Activated gamma-delta T cell treated with Interleukin-2 at 50 U/mL for 16 hours (primary cell): ENCODE measurements at places on chromosomes 11 and 22.

DNA sequence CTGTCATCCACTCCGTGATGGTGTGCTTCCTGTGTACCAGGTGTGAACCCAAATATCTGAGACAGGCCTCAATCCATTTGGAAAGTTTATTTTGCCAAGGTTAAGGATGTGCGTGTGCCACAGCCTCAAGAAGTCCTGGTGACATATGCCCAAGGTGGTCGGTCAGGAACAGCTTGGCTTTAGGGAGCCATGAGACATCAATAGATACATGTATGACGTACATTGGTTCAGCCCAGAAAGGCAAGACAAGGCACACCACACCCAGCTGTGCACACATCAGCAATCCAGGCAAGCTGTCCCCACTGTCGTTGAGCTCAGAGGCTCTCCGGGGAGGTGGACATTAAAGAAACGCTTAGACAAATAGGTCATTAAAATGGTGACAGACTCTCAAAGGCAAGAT lies 56.8 kb upstream of the SHANK2 start:
- no peak for DNase-seq

DNA sequence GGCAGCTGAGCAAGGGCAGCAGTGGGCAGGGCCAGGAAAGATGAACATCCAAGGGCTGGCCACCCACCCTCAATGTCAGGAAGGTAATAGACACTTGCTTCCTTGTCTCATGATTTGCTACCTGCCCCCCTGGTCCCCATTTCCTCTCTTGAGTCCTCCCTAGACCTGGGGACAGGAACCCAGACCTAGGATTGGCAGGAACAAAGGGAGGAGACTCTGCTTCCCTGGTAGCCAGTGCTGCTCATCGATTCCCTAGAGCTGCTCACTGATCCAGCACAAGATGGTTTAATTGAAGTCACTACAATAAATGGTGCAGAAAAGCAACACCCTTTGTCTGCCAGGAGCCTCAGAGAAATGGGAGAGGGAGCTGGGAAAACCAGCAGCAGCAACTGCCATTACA lies 67.8 kb upstream of the CHST1 start:
- no peak for DNase-seq

DNA sequence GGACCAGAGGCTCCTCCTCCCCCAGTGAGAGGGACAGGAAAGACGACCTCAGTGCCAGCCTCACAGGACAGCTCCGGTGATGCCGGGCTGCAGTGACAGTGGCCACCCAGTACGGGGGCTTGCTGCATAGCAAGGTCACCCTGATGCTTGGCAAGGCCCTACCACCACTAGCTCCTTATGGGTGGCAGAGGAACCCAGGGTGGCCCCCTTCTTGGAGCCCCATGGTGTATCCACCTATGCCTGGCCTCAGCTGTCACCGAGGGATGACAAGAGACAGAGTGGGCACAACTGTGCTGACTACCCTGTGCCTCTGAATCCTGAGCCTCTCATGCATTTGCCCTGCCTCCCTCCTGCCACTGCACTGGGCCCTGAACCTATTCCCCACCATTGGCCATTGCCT lies 809.2 kb downstream of the TBC1D22A start:
- no peak for DNase-seq

GRCh38 chr11:3345736-3346135 lies 33.2 kb downstream of the ZNF195 start:
- DNase-seq, result no peak

DNA sequence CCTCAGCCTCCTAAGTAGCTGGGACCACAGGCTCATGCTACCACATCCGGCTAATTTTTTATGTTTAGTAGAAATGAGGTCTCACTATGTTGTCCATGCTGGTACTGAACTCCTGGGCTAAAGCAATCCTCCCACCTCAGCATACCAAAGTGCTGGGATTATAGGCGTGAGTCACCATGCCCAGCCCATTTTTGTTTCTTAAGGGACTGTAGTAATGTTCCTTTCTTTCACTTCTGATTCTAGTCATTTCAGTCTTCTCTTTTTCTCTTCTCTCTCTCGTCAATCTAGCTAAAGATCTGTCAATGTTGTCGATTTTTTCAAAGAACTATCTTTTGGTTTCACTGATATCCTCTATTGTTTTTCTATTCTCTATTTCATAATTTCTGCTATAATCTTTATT lies 111.0 kb upstream of the APOA1 start:
- DNase-seq, result no peak
